NCI-H748 treated with DMSO at 0.1 percent for 48 hours (cell line): ENCODE measurements at places on chromosomes 6 and 20.

- no peak for DNase-seq
Measured at GRCh38 chr6:117494283-117494682, 11.8 kb downstream of the DCBLD1 start.

DNA sequence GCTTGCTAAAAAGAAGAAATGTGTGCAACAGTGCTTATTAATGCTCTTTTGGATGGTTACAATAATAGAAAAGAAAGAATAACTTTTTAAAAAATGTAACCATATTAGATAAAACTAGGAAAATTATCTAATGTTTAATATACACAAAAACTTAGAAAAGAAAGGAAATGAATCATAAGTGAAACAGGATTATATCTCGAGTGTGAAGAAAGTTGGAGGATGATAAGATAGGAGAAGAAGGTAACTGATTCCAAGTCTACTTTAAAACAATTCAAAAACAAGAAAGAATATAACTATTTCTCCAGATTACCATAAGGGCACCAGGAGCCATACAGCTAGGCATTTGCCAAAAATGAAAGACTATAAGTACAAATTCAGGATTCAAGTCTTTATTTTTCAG lies 73.0 kb downstream of the PHIP start:
- DNase-seq, result no peak

GRCh38 chr20:20571068-20571780 lies 141.2 kb downstream of the RALGAPA2 start:
- DNase-seq, result no peak

- DNase-seq, result no peak
Measured at GRCh38 chr6:75926293-75927168, 145.9 kb downstream of the IMPG1 start.

- DNase-seq, result no peak
Measured at GRCh38 chr6:44921798-44922197, 406.3 kb upstream of the RUNX2 start.

DNA sequence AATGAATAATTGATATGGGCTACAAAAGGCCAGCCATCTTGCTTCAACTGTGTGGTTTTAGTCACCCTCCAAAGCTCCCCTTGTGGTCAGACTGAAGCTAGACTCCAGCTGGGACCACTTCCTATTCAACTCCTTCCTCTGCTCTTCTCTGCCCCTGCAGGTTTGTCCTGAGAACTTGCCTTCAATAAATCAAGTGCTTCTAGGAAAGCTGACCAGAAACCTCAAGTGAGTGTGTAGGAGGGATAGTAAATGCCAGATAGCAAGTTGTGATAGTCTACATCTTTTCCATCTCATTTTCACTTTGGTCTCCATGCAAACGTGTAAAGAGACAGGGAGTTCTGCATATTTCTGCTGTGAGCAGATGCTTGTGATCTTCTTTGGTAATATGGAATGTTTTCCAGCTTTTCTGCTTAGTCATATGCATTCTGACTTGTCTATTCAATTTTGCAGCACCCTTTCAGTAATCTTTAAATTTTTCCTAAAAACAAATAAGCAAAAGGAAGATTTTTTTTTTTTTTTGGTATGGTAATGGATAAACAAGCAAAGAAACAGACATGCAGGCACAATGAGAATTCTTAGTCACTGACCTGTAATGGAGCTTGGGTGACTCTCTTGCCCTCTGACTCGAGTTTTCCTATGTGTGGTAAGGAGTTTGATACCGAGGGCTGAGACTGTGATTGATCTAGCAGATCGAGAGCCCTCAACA lies 201.3 kb upstream of the BTBD3 start:
- DNase-seq, result peak; percentile 25

GRCh38 chr20:36439040-36439730 lies 102.1 kb upstream of the MYL9 start:
- peak; percentile 50 for DNase-seq

DNA sequence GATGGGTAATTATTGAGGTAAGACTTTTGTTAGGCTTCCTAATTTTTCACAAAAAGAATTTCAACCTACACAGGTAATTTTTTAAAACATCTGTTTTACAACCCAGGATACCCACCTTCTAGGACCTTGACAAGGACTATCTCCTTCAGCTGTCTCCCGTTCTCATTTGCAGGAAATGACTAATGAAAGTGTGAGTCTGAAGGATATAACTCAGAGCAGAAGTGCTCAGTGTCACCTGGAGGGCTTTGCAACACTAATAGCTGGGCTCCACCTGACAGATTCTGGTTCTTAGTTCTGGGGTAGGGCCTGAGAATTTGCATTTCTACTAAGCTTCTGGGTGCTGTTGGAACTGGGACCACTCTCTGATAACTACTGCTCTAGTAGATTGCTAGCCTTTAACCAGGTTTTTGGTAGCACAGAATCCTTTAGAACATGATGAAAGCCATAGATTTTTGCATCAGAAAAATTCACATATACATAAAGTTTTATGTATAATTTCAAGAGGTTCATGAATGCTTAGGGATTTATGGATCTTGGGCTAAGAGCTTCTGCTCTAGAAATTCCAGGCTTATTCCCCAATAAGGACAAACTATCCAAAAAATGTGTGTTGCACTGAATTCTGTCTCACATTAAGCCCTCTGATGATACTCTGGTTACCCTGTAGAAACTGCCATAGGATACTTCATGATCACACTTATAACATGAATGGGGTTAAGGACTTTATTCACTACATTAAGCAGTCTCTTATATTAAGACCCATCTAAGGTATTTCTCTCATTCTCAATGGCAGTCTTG lies 30.3 kb downstream of the AK9 start:
- DNase-seq, result no peak

GRCh38 chr6:30782425-30783014 lies 38.2 kb upstream of the IER3 start:
- no peak for DNase-seq

DNA sequence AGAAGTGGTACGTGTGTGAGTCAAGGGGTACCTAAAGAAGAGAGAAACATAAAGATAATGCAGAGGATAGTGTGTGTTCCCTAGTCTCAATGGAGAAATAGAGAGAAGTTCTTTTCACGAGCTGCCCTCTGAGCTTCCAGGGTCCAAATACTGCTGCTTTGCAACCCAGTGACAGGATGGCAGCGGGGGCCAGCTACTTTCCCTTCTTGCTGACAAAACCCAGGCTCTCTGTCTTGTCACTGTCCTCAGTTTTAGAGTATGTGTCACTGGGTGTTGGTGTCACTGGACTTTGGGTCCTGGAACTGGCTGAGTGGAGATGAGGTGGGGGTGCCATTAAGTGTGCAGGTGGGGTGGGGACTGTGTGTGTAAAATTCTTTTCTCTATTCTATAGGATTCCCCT lies 265.6 kb downstream of the CDC5L start:
- no peak for DNase-seq

- DNase-seq, result no peak
Measured at GRCh38 chr6:2751871-2752270, 1.1 kb upstream of the MYLK4 start.

- no peak for DNase-seq
Measured at GRCh38 chr6:39335780-39336545, 13.5 kb upstream of the KCNK16 start.

DNA sequence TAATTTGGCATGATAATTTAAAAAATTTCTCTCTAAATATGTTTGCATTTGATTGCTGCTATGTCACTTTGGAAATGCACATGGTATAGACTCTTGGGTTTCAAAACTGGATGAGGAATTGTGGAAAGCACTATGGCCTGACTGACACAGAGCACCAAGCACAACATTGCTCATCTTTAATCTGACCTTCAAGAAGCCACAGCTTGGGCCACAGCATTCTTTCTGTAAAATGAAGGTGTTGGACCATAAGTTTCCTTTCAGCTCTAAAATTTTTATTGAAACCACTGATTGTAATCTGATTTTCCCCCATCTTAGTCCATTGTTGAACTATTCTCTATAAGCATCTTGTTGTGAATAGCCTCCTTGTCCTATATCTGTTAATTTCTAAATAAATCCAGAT lies 41.0 kb downstream of the QKI start:
- DNase-seq, result no peak

- DNase-seq, result no peak
Measured at GRCh38 chr6:98929498-98930060, 18.2 kb downstream of the FBXL4 start.

DNA sequence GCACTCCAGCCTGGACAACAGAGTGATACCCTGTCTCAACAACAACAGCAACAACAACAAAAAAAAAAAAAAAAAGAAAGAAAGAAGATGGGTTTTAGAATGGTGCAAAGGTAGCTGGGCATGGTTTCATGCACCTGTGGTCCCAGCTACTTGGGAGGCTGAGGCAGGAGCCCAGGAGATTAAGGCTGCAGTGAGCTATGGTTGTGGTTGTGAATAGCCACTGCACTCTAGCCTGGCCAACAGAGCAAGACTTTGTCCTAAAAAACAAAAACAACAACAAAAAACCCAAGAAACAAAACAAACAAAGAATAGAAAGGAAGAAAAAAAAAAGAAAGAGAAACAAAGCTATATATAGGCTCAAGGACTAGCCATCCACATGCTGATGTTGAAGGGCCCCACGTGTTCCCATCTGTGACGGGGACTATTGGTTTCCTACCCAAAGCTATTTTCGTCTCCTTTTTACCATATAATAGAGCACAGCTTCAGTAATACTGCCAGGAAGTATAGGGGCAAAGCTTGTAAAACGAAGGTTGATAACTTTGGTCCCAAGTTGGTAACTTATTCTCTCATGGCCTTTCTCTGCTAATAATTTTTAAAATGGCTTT lies 7.9 kb upstream of the EEF1E1 start:
- DNase-seq, result no peak

- peak; percentile 95 for DNase-seq
Measured at GRCh38 chr20:10673842-10674683, at the start of gene JAG1. TSS of gene JAG1 (minus strand) at chr20:10673999. CDS start at chr20:10673530, 469 bp downstream.

- DNase-seq, result no peak
Measured at GRCh38 chr6:167712731-167713475, 113.8 kb upstream of the AFDN start.

GRCh38 chr6:71258078-71258866 lies 30.3 kb upstream of the OGFRL1 start:
- no peak for DNase-seq

DNA sequence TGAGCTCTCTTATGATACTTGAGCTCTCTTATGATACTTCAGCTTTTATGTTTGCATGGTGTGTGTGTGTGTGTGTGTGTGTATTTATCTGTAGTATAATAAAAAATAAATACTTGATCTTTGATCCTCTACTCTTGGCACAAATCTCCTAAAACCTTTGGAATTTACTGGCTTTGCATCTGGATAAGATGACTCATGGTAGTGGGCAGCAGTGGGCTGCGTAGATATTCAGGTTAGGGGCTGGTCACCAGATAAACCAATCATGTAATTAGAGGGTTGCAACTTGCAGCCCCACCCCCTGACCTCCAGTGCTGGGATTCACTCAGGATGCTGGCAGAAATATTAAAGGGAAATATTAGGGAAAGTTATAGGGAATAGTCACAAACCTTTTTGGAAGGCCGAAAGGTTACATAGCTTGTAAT lies 151.9 kb upstream of the COL21A1 start:
- DNase-seq, result peak; percentile 47
